ENCODE measurements at places on chromosomes 1 and 21.

- no peak for DNase-seq
These were observed 68.4 kb upstream of the ADGRL4 start for GRCh38 chr1:79074975-79075374.

DNA sequence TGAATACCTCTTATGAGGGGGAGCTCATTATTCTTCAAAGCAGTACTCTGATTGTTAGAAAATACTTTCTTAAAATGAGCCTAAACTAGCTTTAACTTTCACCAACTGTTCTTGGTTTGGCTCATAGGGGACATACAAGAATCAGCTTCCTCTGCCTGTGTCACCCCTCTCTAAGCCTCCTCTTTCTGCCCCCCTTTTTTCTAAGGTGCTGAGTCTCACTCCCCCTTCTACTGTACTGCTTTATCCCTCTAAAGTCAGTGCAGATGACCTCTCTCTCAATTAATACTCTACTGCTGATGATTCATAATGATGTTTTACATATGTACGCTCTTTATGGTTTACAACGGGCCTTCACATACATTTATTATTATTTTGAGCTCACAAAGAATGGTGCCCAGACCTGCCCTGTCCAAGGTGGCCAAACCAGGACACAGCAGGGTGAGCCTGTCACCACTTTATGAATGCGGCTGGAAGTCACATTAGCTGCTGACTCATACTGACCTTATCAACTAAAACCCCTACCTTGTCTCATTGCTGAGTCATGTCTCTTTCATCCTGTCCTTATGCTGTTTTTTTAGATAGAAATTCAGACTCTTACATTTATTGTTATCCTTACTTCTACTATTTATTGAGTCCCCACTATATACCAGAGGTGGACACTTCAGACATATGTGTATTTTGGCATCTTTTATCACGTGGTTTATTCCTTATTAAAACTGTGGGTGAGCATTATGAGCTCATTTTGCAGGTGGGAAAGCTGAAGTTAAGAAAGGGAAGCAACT lies 126.9 kb downstream of the RNF220 start:
- no peak for DNase-seq

GRCh38 chr21:25573409-25574206 lies 33.7 kb downstream of the MRPL39 start:
- DNase-seq = no peak

- no peak for DNase-seq
These were observed 330.0 kb upstream of the PLD5 start for GRCh38 chr1:242854466-242854865.

GRCh38 chr21:20646431-20647165 lies 351.6 kb upstream of the NCAM2 start:
- no peak for DNase-seq

DNA sequence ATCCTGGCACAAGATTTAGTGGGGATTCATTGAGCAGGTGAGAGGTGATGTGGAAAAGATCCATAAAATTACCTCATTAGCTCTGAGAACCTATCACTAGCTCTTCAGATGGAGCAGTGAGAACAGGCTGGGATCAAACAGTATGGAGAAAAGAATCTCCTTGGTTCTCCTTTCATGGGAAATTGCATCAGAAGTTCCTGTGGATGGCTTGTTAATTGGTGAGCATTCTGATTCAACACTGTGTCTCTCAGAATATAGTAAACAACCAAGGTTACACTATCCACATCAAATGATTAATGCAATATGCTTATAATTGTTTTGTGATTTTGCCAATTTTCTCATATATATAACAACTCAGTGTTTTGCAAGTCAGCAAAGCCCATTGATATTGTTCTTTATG lies 8.3 kb upstream of the CD55 start:
- no peak for DNase-seq

DNA sequence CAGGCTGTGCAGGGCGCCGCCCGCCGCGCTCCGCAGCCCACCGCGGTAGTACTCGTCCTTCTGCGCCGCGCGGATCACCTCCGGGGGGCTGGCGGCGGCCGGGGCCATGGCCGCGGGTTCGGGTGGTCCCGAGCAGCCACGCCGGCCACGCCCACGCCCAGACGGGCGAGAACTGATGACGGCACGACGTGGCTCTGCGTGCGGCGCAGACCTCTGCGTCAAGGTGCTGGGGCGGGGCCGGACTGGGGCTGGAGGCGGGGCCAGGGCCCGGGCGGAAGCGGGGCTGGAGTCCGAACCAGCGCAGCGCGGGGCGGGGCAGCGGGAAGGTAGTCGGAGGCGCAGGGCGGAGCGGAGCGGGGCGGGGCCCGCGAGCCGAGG lies at the start of gene PEX10:
Gene PEX10, minus strand, starts transcription at position 170 of the 378 bp plus-strand sequence. Its CDS starts 62 bp downstream, at position 108.
- DNase-seq = peak; percentile 88

DNA sequence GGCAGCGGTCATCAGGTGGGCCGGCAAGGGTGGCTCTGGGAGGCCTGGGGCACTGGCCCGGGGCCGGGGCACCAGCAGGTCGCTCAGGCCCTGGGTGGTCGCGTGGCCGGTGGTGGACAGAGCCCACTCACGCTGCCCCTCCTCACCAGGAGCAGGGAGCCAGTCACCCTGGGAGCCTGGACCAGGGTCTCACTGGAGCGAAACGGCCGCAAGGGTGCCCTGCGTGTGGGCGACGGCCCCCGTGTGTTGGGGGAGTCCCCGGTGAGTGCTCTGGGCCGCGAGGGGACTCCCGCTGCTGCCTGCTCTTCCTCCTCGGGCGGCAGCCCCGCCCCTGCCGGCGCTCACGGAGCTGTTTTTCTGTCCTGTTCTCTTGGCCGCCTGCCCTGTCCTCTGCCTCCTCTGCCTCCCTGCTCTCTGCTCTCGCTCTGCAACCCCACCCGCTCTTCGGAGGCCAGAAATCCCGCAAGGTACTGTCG lies 23.5 kb downstream of the RNF223 start:
- DNase-seq = no peak
